ENCODE measurements at places on chromosomes 3 and 15.

DNA sequence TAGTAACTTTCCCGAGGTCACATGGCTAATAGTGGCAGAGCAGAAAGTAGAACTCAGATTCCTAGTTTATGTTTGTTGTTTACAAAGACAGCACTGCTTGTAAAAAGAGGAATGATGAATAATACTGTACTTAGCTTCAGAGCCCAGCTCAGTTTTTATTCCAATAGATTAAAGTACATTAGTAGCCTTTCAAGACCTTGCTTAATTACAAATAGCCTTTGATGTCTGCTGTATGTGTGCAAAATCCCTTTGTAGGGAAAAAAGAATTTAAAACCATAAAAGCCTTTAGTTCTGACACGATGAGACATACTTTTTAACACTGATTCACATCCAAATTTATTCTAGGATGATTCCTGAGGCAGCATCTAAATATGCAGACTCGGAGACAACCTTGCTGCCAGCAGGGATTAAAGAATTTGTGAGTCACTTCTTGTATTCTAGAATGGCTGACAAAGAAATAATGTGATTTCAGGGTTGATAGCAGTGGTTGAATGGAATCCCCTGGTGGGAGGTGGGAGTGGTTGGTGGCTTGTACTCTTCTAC, 324.2 kb upstream of the TGFBR2 start:
- DNase-seq: no peak

GRCh38 chr3:32106929-32107362, 526 bp downstream of the GPD1L start:
- DNase-seq: no peak

DNA sequence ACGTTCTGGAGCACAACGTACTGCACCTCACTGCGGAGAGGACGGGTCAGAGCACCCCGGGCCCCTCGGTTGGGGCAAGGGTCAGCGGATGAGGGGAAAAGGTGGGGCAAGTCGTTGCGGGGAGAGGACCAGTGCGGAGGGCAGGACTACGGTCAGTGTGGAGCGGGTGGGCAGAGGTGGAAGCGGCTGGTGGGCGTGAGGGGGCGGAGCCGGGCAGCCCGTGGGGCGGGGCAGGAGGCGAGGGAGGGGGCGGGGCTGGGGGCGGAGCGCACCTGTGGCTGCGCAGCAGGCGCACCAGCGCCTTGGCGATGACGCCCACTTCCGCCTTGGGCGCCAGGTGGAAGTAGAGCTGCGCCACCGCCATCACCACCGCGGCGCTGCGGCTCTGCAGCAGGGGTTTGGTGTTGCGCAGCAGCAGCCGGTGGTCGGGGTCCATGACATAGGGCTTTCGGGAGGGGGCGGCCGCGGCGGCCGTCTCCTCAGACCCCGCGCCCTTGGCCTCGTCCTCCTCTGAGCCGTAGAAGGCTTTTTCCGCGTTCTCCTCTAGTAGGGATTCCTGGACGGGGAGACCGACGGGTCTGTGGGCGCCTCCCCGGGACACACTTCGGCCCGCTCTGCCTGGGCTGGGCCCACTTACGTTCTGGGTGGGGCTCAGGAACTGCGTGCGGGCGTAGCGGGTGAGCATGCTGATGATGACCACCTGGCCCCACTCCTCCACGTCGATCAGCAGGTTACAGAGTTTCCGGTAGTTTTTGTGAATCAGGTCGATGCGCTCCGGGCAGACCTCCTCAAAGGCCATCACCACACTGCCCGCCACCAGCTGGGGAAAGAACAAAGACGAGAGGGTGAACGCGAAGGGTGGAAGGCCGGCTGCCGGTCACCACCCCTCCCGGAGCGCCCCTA, 29.2 kb downstream of the AP3B2 start:
- peak; percentile 78 for DNase-seq

DNA sequence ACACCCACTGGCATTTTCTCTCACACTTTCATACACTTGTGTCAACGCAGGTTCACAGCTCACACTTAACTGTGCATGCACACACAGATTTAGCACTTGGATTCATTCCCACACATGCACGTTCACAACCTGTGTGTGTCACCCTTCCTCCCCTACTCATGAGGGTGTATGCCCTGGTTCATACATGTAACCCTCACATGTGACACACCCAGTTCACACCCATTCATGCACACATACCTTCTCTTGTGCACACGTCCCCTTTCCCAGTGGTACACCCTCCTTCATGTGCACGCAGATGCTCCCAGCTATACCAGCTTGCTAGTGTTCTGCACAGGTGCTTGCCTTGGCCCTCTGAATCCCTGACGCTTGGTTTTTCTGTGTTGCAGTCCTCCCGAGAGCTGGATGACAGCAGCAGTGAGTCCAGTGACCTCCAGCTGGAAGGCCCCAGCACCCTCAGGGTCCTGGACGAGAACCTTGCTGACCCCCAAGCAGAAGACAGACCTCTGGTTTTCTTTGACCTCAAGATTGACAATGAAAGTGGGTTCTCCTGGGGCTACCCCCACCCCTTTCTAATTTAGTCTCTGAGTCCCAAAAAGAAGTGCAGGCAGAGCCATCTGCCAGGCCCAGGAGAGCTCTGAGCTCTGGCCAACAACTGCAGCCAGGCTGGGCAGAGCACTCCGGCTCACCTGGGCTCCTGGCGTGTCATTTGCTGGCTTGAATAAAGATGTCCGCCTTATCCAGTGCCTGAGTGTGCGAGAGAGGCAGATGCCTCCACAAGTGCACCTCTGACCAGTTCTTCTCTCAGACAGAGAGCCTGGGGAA, 39.5 kb downstream of the GOLGA6A start:
- DNase-seq: no peak

- DNase-seq: no peak
Measured at GRCh38 chr15:63070681-63071129, 28.2 kb downstream of the TPM1 start.

- DNase-seq: no peak
Measured at GRCh38 chr15:67296188-67296587, 41.6 kb downstream of the IQCH start.

DNA sequence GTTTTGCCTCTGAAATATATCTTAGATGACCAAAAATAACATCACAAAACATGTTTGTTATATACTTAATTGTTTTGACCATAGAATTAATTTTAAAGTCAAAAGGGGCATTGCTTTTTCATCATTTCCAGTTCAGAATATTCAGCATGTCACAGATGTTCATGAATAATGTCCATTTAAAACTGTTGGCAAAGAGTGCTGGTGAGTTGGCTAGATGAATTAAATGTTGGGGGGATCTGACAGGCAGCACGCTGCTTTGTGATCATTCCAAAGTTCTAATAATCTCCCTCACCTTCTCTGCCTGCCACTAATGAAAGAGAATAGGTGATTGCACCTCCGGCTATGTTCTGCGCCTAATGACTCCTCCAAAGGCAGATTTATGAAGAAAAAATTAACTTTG, 139.2 kb upstream of the MLF1 start:
- no peak for DNase-seq

DNA sequence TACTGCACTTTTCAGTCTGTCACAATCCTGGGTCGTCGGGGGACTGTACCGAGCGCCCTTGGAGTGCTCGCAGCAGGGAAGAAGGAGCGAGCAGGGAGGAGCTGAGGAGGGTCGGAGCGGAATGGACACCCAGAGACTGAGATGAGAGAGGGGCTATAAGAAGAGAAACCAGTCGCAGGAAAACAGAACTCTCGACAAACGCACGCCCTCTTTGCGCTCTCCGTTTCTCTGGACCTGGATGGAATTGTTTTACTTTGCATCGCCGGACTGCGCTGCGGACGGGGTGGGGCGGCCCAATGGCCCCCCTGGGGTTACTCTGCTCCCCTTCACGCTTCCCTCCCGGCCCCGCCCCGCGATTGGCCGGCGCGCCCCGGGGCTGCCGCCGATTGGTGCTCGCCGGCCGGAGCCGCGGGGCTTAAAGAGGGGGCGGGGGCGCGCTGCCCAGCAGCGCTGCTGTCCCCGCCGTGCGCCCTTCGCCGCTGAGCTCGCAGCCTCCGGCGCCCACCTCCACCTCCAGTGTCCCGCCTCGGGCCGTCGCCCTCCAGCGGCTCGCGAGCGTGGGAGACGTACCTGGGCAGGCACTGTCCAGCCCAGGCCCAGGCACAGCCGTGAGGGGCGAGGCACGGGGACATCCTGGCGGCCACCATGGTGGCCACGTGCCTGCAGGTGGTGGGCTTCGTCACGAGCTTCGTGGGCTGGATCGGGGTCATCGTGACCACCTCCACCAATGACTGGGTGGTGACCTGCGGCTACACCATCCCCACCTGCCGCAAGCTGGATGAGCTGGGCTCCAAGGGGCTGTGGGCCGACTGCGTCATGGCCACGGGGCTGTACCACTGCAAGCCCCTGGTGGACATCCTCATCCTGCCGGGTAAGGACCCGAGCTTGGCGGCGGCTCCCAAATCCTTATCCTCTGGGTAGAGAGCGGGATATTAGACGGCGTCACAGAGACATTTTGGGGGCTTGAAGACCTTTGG, at the start of gene CLDN11:
CLDN11 (plus strand) TSS at position 447 of the 977 bp plus-strand sequence; CDS start at position 646, 199 bp downstream.
- DNase-seq: no peak

- DNase-seq: no peak
Measured at GRCh38 chr15:78056714-78057269, 20.7 kb downstream of the TBC1D2B start.

GRCh38 chr3:40299721-40300335, 9.7 kb upstream of the EIF1B start:
- DNase-seq: no peak

DNA sequence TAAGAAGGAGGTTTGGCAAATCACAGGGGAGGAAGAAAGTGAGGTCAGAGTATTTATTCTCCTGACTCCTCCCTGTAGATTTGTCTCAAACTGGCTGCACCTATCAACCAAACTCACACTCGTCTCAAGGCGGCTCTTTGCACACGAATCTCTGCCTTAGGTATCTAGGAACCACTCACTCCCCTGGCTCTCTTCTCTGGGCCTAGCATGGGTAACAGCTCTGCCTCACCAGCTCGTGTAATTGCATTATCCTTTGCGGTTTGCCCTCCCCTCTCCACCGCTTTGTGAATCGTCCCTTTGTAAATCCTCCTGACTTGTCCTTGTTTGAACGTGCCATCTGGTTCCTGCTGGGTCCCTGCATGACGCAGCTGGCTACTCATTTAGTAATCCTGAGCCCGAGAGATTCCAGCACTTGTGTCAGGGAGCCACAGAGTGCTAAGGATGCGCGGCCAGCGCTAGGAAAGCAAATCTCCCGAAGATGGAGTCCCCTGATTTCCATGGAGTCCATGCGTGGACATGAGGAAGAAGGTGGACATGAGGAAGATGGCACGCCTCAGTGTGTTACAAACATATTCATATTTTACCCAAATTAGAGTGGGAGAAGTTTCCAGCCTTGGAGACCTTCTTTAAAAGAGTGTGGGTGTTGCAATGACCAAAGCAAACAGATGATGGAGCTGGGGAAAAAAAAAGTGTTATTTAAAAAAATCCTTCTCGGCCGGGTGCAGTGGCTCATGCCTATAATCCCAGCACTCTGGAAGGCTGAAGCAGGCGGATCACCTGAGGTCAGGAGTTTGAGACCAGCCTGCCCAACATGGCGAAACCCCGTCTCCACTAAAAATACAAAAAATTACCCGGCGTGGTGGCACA, 26.7 kb downstream of the NRROS start:
- no peak for DNase-seq

- no peak for DNase-seq
Measured at GRCh38 chr3:45746777-45747622, 49.3 kb downstream of the SLC6A20 start.

GRCh38 chr15:89772932-89773583, 3.1 kb upstream of the MESP2 start:
- DNase-seq: no peak

GRCh38 chr3:170767576-170767941, 102.4 kb downstream of the RPL22L1 start:
- no peak for DNase-seq

GRCh38 chr15:73872346-73872745, 1.0 kb upstream of the TBC1D21 start:
- DNase-seq: no peak

All from activated naive CD8-positive, alpha-beta T cell treated with anti-CD3 and anti-CD28 coated beads, Interleukin-2, amount 50 U/mL, for 24 hours (primary cell).